Karpas-422 (cell line): ENCODE measurements at places on chromosomes 3 and 15. TPM values are rescaled to one million over a fixed set of nuclear protein-coding genes. Genes with fewer than 3 reads are reported as not detected.
A peak's percentile ranks its signal among the peaks of the same experiment; 100 is the strongest.

Gene RUBCN
- 87.0 and 128 TPM in 2 replicates for total RNA-seq

GRCh38 chr3:47428662-47429061 is 47.1 kb downstream of the SCAP start:
- DNase-seq: no peak

DNA sequence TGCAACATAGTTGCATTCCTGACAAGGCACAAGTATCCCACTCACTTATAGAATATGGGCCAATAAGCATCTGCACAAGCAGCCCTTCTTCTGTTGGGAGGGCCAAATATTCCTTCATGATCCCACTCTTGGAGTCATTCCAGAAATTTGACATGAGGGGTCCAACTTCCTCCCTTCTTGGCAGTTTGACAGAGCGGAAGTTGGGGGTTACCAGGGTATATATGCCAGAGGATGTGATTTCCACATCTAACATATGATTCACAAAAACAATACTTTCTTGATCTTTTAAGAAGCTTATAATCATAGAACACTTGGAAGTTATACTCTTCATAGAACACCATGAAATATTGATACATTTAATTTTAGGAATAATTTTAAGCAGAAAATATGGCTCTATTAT is 100.9 kb upstream of the CRBN start:
- no peak for DNase-seq

GRCh38 chr15:76309601-76310330 is 1.5 kb downstream of the ETFA start:
- peak; percentile 29 for DNase-seq
